ENCODE measurements at places on chromosomes 5 and 9.

DNA sequence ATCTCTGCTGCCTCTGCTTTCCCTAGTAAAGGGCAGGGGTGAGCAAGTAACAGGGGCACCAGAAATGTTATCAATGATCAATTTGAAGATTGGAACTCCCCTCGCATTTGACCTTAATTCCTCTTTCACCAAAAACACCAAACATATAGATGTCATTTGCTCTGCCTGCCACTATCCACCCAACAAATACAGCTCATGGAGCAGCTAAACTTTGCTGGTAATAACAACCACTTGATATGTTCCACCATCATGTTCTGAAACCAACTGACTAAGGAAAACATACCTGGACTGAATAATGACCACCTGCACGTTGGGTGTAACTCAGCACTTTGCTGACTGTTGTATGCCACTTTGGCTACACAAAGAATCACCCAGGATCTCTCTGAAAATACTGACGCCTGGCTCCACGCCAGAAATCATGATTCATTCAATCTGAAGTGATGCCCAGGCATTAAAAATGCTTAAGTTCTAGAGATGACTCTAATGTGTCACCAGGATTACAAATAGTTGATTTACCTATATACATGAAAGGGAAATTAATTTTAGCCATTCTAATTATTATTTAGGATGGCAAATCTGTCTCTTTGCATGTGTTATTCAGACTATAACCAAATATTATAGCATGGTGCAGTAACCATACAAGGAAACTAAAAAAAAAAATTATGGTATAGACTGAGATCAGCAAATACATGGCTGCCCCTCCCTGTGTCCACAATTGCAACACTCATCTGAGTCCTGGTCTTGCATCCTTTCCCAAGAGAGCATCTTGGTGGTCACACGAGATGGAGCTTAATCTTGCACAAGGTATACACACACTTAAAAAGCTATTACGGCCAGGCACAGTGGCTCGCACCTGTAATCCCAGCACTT lies 43.1 kb upstream of the TTC39B start:
- DNase-seq, result no peak

GRCh38 chr9:75088646-75089372 lies 495 bp downstream of the OSTF1 start:
- DNase-seq, result peak; percentile 74

DNA sequence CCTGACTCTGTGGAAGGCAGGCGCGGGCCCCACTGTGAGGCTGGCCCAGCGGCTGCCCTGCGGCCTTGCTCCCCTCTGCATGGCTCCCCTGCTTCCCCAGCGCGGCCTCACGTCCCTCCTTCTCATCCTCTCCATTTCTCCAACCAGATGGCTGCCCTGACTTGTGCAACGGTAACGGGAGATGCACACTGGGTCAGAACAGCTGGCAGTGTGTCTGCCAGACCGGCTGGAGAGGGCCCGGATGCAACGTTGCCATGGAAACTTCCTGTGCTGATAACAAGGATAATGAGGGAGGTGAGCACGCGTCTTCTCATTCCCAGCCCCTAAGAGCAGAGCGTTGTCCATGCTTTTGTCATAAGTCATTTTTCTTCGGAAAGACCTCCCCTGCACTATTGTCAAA lies 129.0 kb upstream of the WWC1 start:
- no peak for DNase-seq

- no peak for DNase-seq
Measured at GRCh38 chr5:81650987-81651386, 99.9 kb downstream of the SSBP2 start.

- DNase-seq, result no peak
Measured at GRCh38 chr5:154830219-154830595, 20.2 kb downstream of the FAXDC2 start.

DNA sequence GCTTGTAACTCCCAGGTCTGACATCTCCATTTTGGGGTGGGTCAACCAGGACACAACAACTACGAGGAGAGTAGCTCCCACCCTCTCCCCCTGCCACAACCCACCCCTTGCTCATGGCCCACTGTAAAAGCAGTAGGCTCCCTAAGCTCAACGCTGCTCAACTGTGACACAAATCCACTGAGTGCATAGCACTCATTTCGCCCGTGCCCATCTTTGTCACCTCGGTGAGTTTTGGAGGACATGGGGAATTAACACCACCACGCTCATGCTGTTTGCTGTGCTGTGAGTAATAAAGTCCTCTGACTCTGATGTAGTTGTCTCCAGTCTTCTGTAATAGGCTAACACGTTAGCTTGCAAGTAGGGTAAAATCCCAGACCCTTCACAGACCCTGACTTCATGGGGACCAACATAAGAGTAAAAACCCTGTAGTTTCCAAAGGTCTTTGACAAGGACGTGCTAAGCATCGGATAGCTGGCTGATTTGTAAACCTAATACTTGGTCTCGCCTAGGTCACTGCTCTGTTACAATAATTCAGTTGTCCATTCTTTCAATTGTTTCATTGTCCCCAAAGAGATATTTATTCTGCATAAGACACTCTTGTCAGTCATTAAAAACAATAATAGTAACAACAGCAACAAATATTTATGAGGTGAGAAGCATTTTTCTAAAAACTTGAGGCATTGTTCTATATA lies 7.7 kb downstream of the PLGRKT start:
- no peak for DNase-seq

- DNase-seq, result no peak
Measured at GRCh38 chr5:58486290-58486689, 4.9 kb upstream of the GAPT start.

- no peak for DNase-seq
Measured at GRCh38 chr9:72474676-72475075, 46.7 kb upstream of the TMC1 start.

GRCh38 chr5:172160506-172160905 lies 27.5 kb downstream of the STK10 start:
- DNase-seq, result no peak

- DNase-seq, result no peak
Measured at GRCh38 chr5:53601570-53601969, 41.1 kb downstream of the NDUFS4 start.

DNA sequence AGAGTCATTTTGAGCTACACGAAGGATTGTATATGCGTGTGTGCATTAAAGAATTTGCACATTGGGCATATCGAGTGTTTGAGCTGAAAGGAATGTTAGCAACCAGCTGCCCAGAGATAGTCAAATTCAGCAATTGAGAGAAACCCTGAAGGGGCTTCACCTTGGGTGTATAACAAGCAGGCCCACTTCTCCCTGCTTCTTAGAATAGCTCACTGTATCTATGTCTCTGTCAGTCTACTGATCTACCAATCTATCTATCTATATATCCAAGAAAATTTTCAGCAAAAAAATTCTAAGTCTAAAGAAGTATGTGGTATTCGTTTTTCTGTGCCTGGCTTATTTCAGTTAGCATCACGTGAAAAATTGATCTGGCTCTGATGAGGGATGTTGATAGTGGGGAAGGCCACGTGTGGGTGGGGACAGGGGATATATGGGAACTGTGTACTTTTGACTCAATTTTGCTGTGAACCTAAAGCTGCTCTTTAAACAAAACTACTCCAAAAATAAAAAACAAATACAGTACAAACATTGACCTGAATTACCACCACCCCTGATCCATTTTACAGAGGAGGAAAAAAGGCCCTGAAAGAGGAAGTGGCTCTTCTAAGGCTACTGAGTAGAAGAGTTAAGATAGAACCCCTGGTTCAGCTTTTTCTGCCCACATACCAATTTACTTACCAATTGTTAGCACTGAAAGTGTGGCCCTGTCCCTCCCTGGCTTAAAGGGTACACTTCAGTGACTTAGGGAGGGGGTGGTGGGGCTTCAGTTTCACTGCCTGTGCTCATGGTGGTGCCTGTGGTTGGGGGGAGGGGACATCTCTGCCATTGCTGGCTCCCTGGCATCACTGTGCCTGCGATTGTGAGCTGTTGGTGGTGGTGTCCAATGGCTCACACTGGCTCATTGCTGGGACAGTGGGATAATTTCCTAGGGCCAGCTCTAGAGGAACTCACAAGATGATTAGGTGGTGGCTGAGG lies 141.8 kb downstream of the DOCK2 start:
- no peak for DNase-seq

DNA sequence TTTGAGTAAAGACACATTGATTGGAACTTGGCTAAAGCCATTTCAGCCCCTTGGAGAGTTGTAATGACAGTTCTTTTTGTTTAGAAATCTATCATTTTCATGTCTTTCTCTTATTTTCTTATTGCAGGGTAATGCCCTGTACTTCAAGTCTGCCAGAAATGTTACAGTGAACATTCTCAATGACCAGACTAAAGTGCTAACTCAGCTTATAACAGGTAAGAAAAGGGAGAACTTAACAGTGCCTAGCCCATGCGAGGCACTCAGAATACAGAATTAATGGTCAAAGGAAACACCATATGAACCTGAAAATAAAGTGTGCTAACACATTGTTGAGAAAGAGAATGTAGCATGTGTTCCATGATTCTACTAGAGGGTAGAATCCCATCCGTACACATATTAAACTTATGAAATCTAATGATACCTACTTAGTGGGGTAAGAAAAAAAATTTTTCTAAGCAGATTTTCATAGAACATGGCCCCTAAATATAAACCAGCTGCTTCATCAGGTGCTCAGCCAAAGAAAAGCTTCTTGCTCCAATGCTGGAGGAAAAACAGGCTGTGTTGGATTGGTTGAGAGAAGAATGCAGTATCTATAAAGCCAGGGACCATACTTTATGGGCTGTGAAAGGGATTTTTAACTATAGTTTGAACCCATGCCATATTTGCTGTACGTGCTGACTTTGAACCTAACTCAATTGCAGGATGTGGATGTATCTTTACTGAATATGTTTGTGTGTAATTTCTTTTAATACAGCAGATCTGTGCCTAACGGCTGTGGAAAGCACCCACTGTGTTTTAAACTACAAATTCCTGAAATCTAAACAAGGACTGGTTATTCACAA lies 260.8 kb upstream of the PPP1R2B start:
- DNase-seq, result no peak

GRCh38 chr9:32906213-32906612 lies 95.2 kb downstream of the APTX start:
- DNase-seq, result no peak

DNA sequence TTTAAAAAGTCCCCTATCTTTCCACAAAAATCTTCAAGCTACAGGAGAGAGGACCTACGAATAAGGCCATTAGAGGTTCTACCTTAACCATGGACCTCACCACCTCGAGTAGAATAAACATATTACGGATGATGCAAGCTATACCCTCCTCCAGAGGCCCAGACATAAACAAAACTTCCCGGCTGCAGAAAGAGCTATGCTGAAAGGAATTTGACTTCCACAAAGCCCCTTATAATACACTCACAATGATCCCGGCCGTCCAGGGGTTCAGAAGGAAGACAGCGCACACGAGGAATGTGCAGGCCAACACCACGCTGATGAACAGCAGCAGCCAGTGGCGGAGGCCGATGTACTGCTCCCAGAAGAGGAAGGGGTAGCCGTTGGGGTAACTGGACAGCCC lies 59.0 kb downstream of the PTCH1 start:
- DNase-seq, result no peak

DNA sequence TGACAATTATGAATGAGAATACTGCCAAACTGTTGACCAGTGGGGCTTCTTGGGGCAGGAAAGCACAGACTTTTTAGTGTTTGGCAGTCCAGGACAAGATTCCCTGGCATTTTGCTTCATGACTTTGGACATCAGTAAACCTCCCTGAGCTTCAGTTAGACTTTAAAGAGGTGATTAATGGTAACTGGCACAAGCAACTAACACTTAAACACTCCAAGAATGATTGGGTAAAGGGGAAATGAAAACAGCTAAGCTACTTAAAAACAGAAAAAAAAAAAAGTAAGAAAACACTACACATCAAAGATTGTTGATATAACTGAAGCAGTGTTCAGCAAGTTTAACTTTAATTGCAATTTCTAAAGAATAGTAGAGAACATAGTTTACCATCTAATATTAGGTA lies 13.4 kb downstream of the PAIP1 start:
- DNase-seq, result no peak

DNA sequence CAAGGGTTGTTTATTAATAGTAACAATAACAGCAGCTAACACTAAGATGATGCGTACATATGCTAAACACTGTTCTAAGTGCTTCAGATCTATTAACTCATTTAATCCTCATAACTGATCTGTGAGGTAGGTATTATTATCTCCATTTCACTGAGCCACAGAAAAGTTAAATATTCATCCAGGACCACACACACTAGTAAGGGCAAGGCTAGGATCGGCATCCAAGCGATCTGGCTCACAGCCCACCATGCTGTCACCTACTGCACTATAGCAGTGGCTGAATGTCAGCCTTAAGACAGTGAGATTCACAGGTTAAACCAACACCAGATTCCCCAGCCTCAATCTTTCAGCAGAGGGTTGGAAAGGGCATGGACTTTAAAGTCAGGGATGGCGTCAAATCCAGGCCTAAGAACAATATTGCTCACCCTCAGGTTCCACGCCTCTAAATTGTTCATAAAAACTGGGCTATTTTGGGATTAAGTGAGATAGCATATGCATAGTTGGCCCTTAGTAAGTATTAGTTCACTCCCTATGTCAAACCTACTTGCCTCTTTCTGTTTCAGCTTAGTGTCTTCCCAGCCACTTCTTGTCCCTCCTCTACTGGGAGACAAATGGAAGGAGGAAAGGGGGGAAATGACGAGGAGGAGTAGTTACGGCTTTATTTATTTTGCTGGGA lies 150.8 kb downstream of the MAPKAP1 start:
- DNase-seq, result no peak

- DNase-seq, result no peak
Measured at GRCh38 chr5:180555168-180555921, 36.0 kb downstream of the SCGB3A1 start.
